Fibroblast of skin of right quadriceps (primary cell): ENCODE measurements at places on chromosomes 4 and X.
A peak's percentile ranks its signal among the peaks of the same experiment; 100 is the strongest.

GRCh38 chrX:13581554-13581953, 12.2 kb downstream of the EGFL6 start:
- peak; percentile 58 for DNase-seq

GRCh38 chr4:180059216-180059881, 2183.9 kb upstream of the TENM3 start:
- DNase-seq, result no peak

GRCh38 chrX:29269390-29269789, 682.1 kb downstream of the IL1RAPL1 start:
- no peak for DNase-seq

GRCh38 chr4:173522160-173522950, 7.7 kb downstream of the HAND2 start:
- DNase-seq, result peak; percentile 92

- DNase-seq, result peak; percentile 34
Observed at GRCh38 chrX:111521169-111521568, 9.7 kb downstream of the SERTM2 start.

DNA sequence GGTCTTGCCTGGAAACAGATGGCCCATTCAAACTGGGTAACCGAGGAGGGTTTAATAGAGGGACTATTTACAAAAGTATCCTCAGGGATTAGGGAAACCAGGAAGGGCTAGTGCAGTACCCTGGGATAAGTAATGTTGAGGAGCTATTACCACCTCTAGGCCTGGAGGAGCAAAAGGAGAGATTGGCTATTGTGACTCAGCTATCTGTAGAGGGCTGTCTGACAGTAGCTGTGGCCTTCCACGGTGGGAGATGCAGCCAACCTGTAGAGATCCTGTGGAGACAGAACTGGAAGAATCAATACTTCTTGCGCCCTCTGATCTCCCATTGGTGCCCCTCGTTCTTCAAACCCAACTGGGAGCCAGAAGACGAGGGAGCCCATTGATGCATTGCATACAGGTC, 34.1 kb upstream of the RPS6KA3 start:
- no peak for DNase-seq

- DNase-seq, result no peak
Observed at GRCh38 chr4:188658958-188659522, 519.8 kb downstream of the TRIML1 start.

GRCh38 chr4:173505924-173506518, 24.0 kb downstream of the HAND2 start:
- peak; percentile 63 for DNase-seq

- no peak for DNase-seq
Observed at GRCh38 chr4:3228881-3229280, 20.1 kb upstream of the MSANTD1 start.

- DNase-seq, result peak; percentile 71
Observed at GRCh38 chr4:182555997-182556418, 312.8 kb downstream of the TENM3 start.

DNA sequence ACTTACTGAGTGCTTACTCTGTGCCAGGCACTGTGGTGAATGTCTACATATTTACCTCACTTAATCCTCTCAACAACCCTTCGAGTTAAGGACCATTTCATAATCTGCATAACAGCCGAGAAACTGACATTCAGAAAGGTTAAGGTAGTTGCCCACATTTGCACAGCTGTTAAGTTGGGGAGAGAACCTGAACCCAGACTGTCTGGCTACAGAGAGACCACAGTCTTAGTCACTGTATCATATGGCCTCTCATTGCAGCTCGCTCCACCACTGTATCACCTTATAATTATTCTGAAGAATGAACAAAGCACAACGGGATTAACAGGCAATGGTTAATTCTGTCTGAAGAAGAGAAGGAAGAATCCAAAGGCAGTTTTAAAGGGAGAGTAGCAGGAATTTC, 98.5 kb downstream of the ADGRA3 start:
- peak; percentile 1 for DNase-seq

- no peak for DNase-seq
Observed at GRCh38 chrX:120755066-120755846, 120.4 kb downstream of the CT47B1 start.

GRCh38 chrX:41858161-41858775, 65.1 kb downstream of the CASK start:
- no peak for DNase-seq

- peak; percentile 35 for DNase-seq
Observed at GRCh38 chr4:48341776-48342605, 662 bp downstream of the SLAIN2 start.

DNA sequence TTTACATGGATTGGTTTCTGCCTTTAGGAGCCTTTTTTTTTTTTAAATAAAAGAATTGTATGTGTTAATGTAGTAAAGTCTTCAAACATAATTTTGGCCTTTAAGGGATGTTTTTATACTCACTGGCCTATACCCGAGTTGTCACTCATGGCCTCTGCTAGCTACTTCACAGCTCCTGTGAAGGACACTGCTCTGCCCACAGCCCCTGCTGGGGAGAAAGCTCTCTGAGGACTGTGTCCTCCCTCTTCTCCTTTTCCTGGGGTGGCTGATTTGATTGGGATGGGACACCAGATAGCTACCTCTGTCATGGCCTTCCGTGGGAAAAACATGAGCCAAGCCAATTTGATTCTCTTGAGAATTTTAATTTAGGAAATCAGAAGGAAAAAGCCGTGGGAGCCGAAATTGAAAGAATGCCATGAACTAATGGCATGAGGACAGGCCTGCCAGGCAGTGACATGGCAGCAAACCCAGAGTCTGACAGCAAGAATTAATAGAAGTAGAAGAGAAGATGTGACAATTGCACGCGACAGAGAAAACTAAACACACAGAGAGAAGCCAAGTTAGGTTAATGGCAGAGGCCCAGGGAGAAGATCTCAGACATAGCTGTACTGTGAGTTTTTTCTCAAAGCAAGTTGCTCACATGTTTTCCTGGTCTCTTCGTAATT, 81.4 kb downstream of the ARHGAP10 start:
- no peak for DNase-seq

DNA sequence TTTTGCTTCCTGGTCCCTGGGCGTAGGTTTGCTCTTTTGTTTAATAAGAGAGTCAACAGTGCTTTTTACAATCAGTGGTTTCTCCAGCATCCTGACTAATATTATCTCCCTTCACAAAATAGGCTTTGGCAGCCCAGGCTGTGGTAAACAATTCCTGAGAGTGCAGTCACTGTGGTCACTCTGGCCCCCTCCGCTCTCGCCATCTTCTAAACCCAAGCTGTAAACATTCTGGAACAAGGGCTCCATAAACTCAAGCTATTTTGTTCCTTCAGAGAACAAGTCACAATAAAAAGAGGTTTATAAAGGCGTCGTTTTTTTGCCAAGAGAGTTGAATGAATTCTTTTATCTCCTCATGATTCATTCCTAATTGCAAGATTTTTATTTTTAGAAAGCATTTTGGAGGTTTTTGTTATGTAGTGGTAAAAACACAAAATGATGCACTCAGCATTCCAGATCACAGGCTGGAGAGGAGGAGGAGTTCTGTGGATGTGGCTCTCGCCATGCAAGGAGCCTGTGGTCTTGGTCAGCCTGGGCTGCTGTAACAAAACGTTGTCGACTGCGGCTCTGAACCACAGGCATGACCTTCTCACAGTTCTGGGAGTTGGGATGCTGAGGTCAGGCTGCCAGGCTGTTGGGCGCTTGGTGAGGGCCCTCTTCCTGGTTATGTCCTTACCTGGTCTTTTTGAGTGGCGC, 486.4 kb upstream of the FAT1 start:
- DNase-seq, result peak; percentile 77

DNA sequence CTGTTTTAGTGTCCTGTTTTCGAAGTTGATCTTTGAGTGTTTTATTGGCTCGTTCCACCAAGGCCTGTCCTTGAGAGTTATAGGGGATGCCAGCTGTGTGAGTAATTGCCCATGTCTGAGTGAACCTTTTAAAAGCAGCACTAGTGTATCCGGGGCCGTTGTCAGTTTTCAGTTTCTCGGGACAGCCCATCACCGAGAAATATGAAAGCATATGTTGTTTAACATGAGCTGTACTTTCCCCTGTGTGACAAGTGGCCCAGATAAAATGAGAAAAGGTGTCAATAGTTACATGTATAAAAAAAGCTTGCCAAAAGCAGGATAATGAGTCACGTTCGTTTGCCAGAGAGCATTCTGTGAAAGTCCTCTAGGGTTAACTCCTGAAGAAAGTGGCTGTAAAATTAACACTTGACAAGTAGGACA, 48.6 kb upstream of the RASSF6 start:
- DNase-seq, result peak; percentile 67

DNA sequence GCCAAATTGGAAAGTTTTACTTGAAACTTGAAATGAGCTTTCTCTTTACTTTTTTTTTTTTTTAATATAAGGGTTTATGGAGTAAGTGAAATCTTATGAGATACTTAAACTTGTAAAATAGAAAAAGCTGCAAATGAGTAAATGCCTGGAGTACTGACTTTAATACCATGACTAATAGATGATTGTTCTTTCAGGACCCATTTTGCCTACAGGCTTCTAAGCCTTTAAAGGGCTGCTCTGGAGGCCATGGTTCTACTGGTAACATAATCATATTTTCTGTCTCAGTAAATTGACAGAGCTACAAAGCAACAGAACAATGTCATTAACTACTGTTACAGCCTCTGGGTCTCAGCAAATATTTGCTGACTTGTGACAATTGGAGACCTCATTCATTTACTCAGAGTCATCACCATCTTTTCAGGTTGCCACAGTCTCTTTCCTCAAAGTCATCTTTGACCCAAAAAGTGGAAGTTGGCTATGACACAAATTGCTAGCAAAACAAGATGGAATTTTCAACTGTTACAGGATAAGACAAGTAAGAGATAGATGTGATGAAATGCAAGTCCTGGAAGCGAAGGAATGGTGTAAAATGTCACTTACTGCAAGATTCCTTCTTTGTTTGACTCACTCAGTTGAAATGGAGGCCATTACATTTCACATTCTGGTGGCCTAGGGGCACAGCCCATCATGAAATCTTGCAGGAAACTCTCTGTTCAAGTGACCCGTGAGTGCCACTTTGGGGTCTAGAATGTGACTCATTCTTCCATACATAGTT, 132.7 kb downstream of the BTC start:
- peak; percentile 35 for DNase-seq

DNA sequence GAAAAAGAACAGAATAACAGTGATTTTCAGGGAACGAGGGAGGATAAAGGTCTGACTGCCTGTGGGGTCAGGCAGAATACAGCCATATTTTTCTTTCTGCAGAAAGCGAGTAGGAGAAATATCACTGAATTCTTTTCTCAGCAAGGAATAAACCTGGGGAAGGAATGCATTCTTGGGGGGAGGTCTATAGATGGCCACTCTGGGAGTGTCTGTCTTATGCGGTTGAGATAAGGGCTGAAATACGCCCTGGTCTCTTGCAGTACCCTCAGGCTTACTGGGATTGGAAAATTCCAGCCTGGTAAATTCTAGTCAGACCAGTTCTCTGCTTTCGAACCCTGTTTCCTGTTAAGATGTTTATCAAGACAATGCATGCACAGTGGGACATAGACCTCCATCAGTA, 26.3 kb downstream of the CNGA1 start:
- DNase-seq, result no peak

- no peak for DNase-seq
Observed at GRCh38 chr4:118270492-118270891, 82.3 kb downstream of the PRSS12 start.

DNA sequence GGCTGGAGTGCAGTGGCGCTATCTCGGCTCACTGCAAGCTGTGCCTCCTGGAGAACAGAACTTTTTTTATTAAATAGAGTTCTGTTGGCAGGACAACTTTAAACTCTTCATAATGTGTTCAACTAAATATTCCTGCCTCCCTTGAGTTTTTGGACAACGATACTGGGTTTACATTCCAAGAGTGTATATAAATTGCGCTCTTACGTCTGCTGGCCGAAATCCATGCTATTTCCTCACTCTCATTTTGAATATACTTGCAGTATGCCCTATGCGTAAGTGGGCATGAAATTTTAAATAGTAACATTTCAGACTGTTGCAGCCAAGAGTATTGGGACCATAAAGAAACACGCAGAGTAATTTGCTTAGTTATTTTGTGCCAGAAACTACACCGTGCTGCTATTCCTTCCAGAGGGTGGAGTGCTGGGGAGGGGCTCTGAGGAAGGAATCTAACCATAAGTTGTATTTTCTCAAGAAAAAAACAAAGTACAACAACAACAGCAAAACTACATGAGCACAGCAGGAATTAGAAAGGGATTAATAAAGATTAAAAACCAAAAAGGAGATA, 480.0 kb downstream of the NLGN4X start:
- no peak for DNase-seq

GRCh38 chr4:94534401-94535312, 82.9 kb downstream of the PDLIM5 start:
- DNase-seq, result no peak

DNA sequence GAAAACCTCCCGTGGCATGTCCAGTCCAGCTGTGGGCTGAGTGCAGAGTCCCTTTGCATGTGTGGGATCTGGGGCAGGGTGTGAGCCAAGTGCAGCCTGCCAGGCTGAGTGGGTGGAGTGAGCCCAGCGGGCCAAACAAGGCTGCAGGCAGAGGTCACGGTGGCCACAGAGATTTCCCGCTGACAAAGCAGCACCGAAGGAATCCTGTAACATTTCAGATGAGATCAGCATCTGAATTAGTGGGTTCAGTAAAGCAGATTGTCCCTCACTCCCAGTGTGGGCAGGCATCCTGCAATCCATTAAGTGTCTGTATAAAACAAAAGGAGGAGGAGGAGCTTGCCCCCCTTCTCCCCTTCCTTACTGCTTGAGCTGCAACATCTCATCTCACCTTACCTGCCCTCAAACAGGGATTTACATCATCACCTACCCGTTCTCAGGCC, 324.4 kb downstream of the FAT4 start:
- no peak for DNase-seq

- no peak for DNase-seq
Observed at GRCh38 chr4:23911675-23912455, 22.0 kb upstream of the PPARGC1A start.

DNA sequence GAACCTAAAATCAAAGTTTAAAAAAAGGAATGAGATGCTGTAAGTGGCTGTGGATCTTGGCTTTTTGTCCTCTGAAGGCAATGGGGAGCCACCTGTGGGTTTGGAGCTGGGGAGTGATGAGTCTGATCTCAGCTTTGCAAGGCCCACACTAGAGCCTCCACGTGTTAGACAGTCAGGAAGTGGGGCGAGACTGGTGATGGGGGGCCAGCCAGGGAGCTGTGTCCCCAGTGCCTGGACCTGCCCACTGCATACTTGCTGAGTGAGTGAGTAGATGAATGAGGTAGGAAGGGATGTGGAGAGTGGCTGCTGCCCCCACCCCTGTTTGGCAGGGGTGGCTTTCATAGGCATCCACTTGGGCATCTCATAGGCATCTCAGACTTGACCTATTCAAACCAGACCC, 84.0 kb downstream of the NHSL2 start:
- peak; percentile 38 for DNase-seq

- peak; percentile 98 for DNase-seq
Observed at GRCh38 chr4:110854021-110854678, 231.3 kb upstream of the PITX2 start.

- no peak for DNase-seq
Observed at GRCh38 chrX:135572436-135572835, 52.0 kb downstream of the INTS6L start.

- peak; percentile 60 for DNase-seq
Observed at GRCh38 chr4:176313596-176314336, 6.0 kb upstream of the SPCS3 start.

DNA sequence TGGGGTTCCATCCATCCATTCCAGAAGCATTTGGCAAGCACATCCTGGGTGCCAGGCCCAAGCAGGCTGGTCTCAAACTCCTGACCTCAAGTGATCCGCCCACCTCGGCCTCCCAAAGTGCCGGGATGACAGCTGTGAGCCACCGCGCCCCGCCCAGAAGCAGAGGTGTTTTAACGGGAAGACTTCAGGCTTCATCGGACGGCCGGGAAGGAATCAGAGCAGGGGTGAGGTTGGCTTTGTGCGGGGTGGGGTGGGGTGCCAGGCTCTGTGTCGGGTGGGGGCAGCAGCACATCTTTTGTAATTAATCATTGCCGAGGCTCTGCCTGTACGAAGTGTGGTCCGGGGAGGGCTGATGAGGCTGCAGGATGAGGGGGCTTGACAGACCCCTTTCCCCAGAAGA, 5.1 kb upstream of the SLC25A6 start:
- DNase-seq, result no peak
